ENCODE measurements at places on chromosomes 5 and 9. TPM values are rescaled to one million over a fixed set of nuclear protein-coding genes. Genes with fewer than 3 reads are reported as not detected.

DNA sequence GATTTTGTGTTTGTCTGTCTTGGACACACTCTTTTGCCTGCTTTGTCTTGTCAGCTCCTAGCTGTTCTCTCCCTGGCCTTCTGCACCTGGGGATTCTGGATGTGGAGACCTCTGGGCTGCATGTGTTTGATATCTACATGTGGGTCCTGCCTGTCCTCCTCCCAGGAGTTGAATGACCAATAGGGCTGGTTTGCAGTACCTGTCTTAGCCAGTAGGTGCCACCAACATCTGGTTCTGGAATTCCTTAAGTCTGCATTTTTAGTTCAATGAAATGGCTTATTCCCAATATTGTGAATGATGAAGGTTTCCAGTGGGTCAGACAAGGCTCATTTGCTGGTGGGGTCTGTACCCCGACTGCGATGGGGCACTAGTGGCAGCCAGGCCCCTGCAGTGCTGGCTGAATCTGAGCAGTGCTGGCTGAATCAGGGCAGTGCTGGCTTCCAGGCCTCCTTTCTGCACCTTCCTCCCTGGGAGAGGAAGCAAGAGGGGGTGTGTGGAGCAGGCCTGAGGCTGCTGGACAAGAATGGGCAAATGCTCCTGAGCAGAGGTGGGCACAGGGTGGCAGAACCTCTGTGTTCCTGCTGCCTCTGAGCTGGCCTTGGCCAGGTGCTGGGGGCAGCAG lies 73.3 kb downstream of the RXRA start:
- no peak overlapping the region for H3K4me3 ChIP-seq
- no peaks in the 10 kb centered on the region for H3K27me3 ChIP-seq
- H3K36me3 ChIP-seq = peaks cover 5% of the 10 kb centered on the region
- no peaks in the 10 kb centered on the region for H3K4me1 ChIP-seq
- DNase-seq = peak; percentile 80
- no peak overlapping the region for H3K27ac ChIP-seq

The OSTF1 gene
- total RNA-seq = 15.0 TPM

GRCh38 chr9:88828018-88828417 lies 163.2 kb upstream of the S1PR3 start:
- H3K27ac ChIP-seq = no peak overlapping the region
- no peaks in the 10 kb centered on the region for H3K27me3 ChIP-seq
- H3K36me3 ChIP-seq = no peaks in the 10 kb centered on the region
- no peak for DNase-seq
- no peaks in the 10 kb centered on the region for H3K4me1 ChIP-seq

DNA sequence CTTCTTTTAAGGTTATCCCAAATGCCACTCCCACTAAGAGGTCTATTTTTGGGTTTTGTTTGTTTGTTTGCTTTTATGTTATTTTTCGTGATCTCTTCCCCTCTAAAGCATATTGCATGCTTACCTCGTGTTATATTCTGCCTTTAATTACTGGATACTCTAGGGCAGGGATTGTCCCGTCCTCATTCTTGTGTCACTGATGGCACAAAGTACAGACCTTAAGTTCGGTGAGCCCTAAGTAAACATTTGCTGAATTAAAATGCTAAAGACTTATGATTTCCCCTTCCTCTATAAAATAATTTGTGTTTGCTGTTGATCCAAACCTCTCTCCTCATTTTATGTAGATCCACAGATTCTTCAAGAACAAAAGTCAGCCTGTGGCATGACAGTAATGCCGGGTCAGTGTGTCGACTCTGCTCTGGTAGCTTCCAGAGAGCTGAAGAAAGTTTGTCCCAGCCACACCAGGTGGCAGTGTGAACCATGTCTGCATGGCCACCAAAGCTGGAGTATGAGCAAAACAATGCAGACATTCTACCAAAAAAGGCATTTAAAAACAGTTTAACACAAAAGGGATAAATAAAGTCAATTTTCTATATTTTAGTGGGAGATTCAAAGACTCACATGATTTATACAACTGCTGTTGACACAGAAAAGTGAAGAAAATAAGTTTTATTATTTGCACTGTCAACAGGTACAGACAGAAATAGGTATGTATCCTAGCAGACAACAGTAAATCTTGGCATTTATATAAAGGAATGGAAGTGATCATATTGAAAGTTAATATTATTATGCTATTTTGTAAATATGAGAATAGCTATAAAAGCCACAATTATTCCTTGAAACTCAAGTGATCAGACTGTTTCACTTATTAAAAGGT lies 17.9 kb upstream of the POC5 start:
- peak; percentile 82 for DNase-seq
- no peak overlapping the region for H3K27ac ChIP-seq
- no peaks in the 10 kb centered on the region for H3K27me3 ChIP-seq
- H3K4me1 ChIP-seq = no peaks in the 10 kb centered on the region

The DDX46 gene
- total RNA-seq = 75.1 TPM

GRCh38 chr9:133127340-133127981 lies 6.4 kb upstream of the RALGDS start:
- H3K36me3 ChIP-seq = no peaks in the 10 kb centered on the region
- no peaks in the 10 kb centered on the region for H3K4me1 ChIP-seq
- DNase-seq = no peak
- no peak overlapping the region for H3K27ac ChIP-seq
- H3K4me3 ChIP-seq = no peak overlapping the region

- no peaks in the 10 kb centered on the region for H3K27me3 ChIP-seq
- H3K4me3 ChIP-seq = no peak overlapping the region
- DNase-seq = no peak
- H3K27ac ChIP-seq = no peak overlapping the region
- H3K36me3 ChIP-seq = no peaks in the 10 kb centered on the region
- H3K4me1 ChIP-seq = peaks cover 4% of the 10 kb centered on the region
Measured at GRCh38 chr9:124263213-124263612, 5.5 kb downstream of the NEK6 start.

- H3K27me3 ChIP-seq = peaks cover 23% of the 10 kb centered on the region
- DNase-seq = no peak
- H3K4me3 ChIP-seq = peak overlapping the region; percentile 85
- no peaks in the 10 kb centered on the region for H3K4me1 ChIP-seq
- H3K27ac ChIP-seq = no peak overlapping the region
Measured at GRCh38 chr5:42908086-42908485, 96.4 kb upstream of the SELENOP start.

DNA sequence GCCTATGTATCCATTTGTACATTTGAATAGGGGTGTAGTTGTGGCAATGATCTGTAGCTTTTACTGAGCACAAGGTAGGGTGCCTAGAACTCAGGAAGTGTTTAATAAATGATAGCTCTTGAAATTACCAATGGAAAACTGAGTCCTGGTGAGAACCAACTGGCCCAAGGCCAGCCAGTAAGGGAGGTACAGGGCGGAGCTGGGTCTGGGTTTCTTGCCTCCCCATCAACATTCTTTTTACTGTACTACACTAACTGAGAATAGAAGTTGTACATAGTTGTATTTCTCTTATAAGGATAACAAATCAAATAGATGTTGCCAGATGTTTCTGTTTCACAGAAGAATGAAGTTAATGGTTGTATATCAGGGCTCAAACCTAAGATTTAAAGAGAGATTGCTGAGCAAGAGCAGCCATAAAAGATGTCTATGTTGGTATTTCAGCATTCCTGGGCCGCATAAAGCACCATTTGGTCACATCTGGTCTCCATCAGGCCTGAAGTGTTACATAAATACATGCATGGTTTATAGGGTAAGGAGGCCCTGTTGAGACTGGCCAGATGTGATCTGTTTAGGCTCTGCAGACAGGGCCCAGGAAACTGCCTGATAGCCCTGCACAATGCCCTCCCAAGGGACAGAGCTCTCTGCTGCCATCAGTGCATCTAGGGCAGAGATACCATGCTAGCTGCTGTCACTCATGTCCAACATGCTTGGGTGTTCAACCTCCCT lies 210.5 kb downstream of the NXNL2 start:
- no peaks in the 10 kb centered on the region for H3K27me3 ChIP-seq
- H3K4me3 ChIP-seq = no peak overlapping the region
- H3K36me3 ChIP-seq = no peaks in the 10 kb centered on the region
- no peak for DNase-seq

GRCh38 chr9:38032266-38033110 lies 36.5 kb downstream of the SHB start:
- DNase-seq = no peak
- H3K36me3 ChIP-seq = peaks cover 4% of the 10 kb centered on the region
- H3K27me3 ChIP-seq = no peaks in the 10 kb centered on the region
- no peaks in the 10 kb centered on the region for H3K4me1 ChIP-seq
- H3K4me3 ChIP-seq = no peak overlapping the region
- no peak overlapping the region for H3K27ac ChIP-seq

- H3K4me1 ChIP-seq = peaks cover 22% of the 10 kb centered on the region
- no peaks in the 10 kb centered on the region for H3K27me3 ChIP-seq
- no peak overlapping the region for H3K27ac ChIP-seq
Measured at GRCh38 chr9:115328228-115328627, 210.3 kb upstream of the TNC start.

GRCh38 chr5:40594811-40595210 lies 84.9 kb upstream of the PTGER4 start:
- no peak for DNase-seq
- no peaks in the 10 kb centered on the region for H3K36me3 ChIP-seq
- H3K4me3 ChIP-seq = no peak overlapping the region
- H3K27ac ChIP-seq = no peak overlapping the region
- H3K4me1 ChIP-seq = no peaks in the 10 kb centered on the region
- H3K27me3 ChIP-seq = no peaks in the 10 kb centered on the region

DNA sequence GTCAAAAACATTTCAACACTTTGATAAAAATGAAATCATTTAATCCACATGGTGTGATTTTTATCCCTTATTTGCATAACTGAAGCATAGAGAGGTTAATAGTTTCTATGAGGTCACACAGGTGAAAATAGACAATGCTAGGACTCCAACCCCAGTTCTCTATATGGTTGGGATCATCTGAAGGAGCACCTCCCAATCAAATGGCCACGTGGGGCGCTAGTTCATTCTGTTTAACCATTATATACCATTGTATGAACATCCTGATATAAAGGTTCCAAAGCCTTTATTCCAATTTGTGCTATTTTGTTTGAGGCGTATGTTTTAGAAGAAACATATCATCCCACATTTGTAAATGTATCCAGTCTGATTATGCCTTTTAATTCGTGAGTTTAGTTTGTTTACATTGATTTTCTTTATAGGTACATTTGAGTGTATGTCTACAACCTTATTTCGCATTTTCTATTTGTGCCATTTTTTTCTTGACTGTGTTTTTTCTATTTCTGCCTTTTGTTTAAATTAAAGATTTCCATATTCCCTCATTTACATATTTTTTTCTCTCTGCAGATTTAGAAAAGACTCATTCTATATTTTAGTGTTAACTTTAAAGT lies 1092.0 kb downstream of the MAT2B start:
- H3K4me1 ChIP-seq = no peaks in the 10 kb centered on the region
- H3K4me3 ChIP-seq = no peak overlapping the region
- H3K27ac ChIP-seq = no peak overlapping the region

DNA sequence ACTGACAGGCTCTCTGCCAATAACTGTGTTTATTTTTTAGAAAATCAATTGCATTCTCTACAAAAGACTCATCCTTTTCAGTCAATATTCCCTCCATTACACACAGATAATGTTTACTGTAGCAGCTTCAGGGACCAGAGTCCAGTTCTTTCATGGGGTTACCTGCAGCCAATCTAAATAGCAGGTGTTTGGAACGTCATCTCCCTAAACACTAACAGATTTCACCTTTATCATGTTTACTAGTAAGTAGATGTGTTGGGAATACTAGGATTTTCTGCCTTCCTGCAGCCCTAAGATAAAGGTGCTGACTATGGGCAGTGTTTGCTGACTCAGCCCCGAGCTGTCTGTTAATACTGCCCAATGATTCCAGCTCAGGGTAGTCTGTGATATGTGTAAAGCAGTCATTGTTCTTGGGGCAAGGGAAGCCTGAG lies 447.0 kb downstream of the KIF4B start:
- no peaks in the 10 kb centered on the region for H3K36me3 ChIP-seq
- no peak overlapping the region for H3K27ac ChIP-seq
- no peaks in the 10 kb centered on the region for H3K27me3 ChIP-seq
- H3K4me1 ChIP-seq = no peaks in the 10 kb centered on the region
- H3K4me3 ChIP-seq = no peak overlapping the region

DNA sequence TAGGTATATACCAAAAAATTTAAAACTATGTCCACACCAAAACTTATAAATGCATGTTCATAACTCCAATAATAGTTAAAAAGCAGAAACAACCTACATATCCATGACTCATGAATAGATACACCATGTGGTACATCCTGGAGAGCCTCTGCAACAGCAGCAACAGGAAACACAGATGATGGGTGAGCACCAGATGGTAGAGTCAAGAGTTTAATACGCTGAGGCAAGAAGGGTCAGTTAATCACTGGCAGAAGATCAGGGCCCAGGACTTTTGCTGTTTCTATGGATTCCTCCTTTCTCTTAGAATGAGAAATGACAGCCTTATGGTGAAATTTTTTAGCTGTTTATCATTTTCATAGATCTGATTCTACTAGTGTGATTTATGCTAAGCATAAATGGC lies 351.8 kb upstream of the ADAMTSL1 start:
- no peaks in the 10 kb centered on the region for H3K36me3 ChIP-seq
- no peak overlapping the region for H3K27ac ChIP-seq

The INSL6 gene
- not detected for total RNA-seq

DNA sequence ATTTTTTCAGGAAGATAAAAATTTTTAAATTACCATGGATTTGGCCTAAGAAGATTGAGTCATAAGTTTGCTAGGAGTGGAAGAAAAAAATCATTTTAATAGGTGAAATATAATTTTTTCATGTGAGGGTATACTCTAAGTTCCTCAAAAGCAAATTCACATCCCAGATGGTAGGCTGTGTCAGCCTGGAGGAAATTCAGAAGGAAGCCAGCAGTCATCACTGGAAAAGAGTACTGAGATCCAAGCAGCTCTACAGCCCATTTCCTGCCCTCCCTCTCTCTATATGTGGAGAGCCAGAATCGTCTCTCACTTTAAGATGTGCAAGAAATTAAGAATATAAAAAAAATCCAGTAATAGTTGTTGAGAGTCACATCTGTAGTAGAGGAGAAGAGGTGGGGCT lies 126.5 kb upstream of the CDH18 start:
- DNase-seq = no peak
- H3K4me1 ChIP-seq = no peaks in the 10 kb centered on the region
- H3K27me3 ChIP-seq = no peaks in the 10 kb centered on the region
- H3K4me3 ChIP-seq = no peak overlapping the region
- H3K36me3 ChIP-seq = no peaks in the 10 kb centered on the region
- H3K27ac ChIP-seq = no peak overlapping the region

The SMAD5 gene
- 97.8 TPM for total RNA-seq

DNA sequence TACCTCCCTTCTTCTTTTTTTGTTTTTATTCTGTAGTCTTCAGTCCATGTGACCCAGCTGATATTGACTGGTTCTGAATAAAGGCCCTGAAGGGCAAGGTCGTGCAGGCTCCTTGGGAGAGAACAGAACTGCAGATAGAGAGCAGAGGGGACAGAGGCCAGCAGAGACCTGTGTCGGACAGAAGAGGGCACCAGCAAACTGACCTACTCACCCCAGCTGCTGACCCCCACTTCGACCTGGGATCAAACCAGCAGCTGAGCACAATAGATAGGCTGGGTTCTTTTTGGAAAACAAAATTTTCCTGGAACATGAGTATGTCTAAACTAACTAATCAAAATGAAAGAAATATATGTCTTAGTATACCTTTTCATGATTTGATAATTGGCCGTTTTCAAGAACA lies 695.1 kb downstream of the NR2F1-AS1 start:
- peak; percentile 82 for DNase-seq
- H3K36me3 ChIP-seq = no peaks in the 10 kb centered on the region
- H3K27me3 ChIP-seq = no peaks in the 10 kb centered on the region
- H3K27ac ChIP-seq = no peak overlapping the region
- H3K4me1 ChIP-seq = no peaks in the 10 kb centered on the region
- H3K4me3 ChIP-seq = no peak overlapping the region

- no peak overlapping the region for H3K4me3 ChIP-seq
- peaks cover 46% of the 10 kb centered on the region for H3K36me3 ChIP-seq
Measured at GRCh38 chr5:107389130-107389774, 281.5 kb downstream of the EFNA5 start.

Measured in endodermal cell (in vitro differentiated cells).